ENCODE measurements at places on chromosomes 3 and 15. TPM values are rescaled to one million over a fixed set of nuclear protein-coding genes. Genes with fewer than 3 reads are reported as not detected.
A peak's percentile ranks its signal among the peaks of the same experiment; 100 is the strongest.

GRCh38 chr15:72774696-72775383 is 8.7 kb downstream of the ADPGK start:
- DNase-seq, result peak; percentile 54

- no peak for DNase-seq
These were observed 76.0 kb downstream of the SUCLG2 start for GRCh38 chr3:67578416-67578815.

DNA sequence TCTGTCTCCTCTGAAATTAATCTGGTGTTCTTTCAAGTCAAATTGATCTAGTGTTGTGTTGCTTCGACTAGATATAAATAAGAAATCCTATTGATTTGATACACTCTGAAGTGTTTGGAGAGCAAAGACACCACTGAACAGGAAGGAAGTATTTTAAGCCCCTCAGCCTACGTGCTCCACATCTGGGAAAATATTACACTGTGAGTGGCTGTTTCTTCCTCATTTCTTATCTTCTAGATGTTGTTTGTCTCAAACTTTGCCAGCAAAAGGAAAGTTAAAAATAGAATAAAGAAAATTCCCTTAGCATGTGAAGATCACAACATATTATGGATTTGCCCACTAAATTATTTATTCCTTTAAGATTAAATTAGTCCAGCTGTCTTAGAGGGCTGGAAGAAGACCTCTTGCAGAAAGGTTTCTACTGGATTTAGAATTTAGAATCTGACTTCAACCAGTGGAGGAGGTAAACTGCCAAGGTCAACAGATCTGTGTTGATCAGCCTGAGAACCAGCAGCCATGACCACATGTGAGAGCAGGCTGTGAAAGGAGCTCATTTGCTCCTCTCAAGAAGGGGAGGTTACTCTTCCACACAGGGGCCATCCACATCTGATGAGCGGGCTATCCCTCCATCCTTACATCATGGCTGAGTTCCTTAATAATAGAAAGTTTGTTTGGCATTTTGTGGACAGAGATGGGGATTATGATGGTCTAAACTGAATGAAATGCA is 46.3 kb upstream of the ACKR4 start:
- DNase-seq, result no peak

- no peak for DNase-seq
These were observed 45.4 kb upstream of the SMAD3 start for GRCh38 chr15:67019884-67020520.

DNA sequence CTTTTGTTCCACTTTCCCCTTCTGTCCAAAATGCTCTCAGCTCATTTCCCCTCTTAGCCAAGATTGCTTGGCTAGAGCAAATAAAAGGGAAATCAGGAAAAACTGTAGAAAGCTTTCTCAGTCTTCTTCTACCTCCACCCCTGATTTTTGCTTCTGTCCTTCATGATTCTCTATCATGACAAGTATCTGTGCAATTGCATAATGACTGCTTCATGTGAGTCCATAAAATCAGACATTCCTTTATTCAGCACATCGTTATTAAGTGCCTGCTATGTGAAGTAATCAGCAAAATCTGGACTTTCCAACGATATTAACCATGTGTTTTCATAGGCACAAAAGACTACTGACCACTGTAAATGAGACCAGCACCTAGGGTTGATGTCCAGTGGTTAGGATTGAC is 321.5 kb upstream of the CBLB start:
- DNase-seq, result no peak

- DNase-seq, result no peak
These were observed 61.8 kb downstream of the FAIM start for GRCh38 chr3:138670407-138670806.

- DNase-seq, result no peak
These were observed 634.0 kb downstream of the OTOL1 start for GRCh38 chr3:162130582-162130981.

DNA sequence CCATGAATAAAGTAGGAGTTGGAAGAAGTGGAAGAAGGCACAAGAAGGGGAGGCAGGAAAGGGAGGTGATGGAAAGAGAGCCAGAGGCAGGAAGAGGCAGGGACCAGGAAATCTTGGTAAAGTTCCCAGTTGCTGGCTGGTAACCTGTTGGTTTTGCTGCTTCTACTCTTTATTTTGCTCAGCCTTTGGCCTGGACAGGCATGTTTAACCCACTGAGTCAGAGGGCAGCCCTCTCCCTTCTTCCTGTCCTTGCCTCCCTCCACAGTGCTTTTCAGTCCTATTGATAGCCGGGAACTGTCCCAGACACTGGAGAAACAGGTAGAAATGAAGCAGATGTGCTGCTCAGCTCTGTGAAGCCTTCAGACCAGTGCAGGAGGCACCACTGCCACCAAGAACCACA is 43.4 kb upstream of the APEH start:
- DNase-seq, result no peak

- DNase-seq, result no peak
These were observed 838.0 kb upstream of the NR2F2 start for GRCh38 chr15:95492388-95493070.

GRCh38 chr3:43032646-43033628 is 53.8 kb downstream of the GASK1A start:
- no peak for DNase-seq

DNA sequence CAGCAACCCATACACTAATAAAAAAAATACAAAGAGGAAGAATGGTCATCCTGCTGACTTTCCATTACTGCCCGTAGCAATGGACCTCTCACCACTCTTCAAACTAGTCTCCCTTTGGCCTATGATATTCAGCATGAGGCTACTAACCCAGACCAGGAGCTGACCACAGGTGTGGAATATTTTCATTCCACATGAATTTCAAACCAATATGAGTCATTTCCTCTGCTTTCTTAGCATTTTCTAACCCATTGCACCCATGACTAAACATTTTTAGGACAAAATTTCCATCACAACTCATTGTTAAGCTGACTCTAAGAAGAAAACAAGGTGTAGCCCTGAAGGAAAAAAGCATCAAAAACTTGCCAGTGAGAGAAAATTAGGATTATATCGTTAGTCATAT is 34.0 kb upstream of the ZPLD1 start:
- no peak for DNase-seq

- DNase-seq, result no peak
These were observed 58.4 kb upstream of the ATP2C1 start for GRCh38 chr3:130835483-130835882.

DNA sequence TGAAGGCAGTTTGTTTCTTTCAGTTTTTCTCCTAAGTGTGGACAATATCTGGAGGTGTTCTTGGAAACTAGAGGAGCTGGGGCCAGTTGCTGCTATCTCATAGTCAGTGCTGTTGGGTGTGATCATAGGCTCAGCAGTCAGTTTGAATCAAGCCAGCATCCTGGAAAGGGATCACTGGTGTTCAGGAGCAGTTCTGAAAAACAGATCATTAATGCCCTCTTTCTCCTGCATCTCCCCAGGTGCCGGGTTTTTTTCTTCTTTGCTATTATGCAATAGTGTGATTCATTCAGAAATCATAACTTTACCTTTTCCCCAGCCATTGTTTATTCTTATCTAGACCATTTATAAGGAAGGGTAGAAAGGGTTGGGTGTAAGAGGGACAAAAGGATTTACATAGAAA is 24.0 kb downstream of the LNP1 start:
- DNase-seq, result no peak

DNA sequence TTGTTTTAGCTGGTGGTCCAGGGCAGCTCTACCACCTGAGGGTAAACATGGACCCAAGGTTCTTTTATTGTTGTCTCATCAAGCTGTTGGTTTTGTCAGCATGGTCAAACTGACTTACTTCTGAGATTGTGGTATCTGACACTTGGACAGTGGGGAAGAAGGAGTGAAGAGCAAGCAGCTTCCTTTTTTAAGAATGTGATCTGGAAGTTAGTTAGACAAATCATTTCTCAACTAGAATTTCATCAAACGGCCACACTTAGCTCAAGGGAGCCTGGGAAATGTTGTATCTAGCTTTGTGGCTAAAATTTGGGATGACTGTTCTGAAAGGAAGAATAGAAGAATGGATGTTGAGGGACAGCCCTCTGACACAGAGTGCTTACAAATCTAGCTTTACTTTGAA is 215.2 kb downstream of the ZNF621 start:
- DNase-seq, result no peak

DNA sequence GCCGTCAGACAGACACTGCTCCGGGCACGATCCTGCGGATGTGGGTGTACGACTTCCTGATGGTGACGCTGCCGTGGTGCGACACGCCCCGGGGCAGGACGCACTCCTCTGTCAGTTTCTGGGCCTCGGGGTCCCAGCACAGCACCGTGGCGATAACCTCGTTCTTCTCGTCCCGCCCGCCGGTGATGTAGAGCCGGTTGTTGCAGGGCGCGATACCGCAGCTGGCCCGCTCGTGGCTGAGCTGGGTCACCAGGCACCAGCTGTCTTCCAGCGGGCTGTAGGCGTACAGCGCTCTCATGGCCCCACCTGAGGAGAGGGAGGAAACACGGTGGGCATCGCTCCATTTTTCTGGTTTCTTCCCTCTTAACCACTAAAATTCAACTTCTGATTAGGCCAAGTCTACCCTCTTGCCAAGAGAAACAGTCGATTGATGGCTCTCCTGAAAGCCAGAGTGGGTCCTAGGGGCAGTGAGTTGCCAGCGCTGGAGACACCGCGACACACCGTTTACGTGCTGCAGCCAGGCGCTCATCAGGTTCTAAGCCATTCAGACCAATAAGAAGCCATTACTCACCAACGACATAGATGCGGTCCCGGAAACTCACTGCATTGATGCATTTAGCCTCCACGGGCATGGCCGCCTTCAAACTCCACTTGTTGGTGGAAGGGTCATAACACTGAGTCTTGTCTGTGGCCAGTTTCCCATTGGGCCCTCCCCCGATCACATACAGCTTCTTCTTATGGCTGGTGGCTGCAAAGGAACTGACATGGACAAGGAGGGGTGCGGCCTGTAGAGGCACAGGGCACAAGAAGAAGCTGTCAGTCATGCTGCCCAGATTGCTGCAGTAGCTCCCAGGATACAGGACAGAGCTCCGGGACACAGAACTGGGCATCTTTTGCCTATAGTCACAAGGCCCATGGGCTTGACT is 63.3 kb downstream of the KLHL6 start:
- DNase-seq, result no peak

GRCh38 chr3:58191361-58191991 is 19.3 kb downstream of the DNASE1L3 start:
- no peak for DNase-seq

GRCh38 chr3:12321015-12321414 is 32.1 kb downstream of the PPARG start:
- DNase-seq, result no peak

- no peak for DNase-seq
These were observed 197.9 kb downstream of the RYR3 start for GRCh38 chr15:33508703-33509102.

GRCh38 chr15:90571063-90571541 is 41.4 kb downstream of the CRTC3 start:
- peak; percentile 68 for DNase-seq

DNA sequence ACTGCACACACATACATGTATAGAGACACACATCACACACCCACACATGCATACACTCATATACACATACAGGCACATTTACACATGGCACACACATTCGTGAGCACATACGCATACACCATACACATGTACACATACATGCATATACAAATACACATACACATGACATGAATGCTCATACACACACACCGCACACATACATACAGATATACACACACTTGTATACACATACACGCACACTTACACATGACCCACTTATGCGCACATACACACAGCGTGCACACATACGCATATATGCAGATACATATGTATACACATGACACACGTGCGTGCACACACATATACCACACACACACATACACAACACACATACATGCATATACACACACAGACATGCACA is 162.7 kb downstream of the LRRK1 start:
- no peak for DNase-seq

DNA sequence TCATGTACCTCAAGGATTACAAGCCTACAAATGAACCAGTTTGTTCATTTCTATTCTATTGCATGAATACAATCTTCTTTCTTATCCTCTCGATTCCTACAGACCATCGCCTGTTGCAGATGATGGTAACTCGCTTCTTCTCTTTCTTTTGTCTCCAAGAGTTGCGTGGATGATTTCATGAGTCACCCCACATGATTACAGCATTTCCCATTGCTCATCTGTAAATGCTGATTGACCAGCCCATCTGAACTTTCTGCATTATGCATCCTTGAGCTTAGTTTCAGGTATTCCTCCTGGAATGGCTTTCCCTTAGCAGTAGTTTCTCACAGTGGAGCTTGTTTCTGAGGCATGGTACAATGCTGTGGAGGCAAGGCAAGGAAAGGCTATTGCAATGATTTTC is 109.6 kb upstream of the TOPAZ1 start:
- no peak for DNase-seq

DNA sequence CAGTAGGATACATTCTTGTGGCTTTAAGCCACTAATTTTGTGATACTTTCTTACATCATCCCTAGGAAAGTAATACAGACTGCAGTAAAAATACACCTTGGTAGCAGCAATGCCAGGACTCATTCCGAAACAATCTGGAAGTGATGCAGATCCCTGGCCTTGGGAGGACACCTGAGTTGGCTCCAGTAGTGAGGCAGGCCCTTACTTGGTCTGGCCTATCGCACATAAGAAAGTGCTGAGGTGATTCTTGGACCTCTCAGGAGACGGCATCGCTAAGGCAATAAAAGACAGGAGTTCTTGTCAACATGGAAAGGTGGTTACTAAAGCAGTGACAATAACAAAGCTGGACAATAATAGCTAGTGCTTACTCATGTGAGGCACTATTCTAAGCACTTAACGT is 126.5 kb downstream of the SUCNR1 start:
- DNase-seq, result no peak

DNA sequence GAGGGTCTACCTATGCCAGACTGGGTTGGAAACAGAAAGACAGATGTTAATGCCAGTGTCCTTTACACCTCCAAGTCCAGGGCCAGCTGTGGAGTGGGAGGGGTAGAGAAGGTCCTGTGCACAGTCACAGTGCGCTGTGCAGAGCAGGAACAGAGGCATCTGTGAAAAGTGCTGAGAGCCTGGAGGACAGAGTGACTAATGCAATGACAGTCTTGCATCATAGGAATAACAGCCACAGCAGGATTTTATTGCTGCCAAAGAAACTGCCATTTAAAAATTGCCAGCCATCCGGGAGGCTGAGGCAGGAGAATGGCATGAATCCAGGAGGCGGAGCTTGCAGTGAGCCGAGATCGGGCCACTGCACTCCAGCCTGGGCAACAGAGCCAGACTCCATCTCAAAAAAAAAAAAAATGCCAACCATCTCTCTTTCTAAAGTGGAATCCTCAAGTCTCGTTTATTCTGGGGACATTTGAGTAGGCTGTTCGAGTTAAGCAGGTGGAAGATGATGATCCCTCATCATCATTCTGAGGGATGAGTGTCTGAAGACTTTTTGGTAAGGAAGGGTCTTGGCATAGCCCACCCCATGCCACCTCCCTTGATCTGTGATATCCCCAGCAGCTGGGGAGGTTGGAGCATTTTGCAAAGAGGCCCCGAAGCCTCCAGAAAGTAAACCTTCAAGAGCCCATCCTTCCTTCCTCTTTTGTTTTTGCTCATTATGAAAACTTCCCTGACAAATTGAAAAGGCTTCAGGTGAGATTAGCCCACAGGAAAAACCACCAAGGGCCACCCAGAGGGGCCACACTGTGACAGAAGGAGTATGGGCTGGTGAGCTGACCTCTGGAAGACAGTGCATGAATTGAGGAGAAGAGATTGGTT is 7.7 kb downstream of the CCR2 start:
- no peak for DNase-seq

MUSTN1 gene
- total RNA-seq, result 5.1 TPM

CCDC54 gene
- not detected for total RNA-seq

TLE3 gene
- 278 TPM for total RNA-seq

ALDH1A2 gene
- not detected for total RNA-seq

RHCG gene
- total RNA-seq, result not detected

PLCL2 gene
- total RNA-seq, result 57.1 TPM

ARRDC4 gene
- total RNA-seq, result 1.1 TPM

PAQR5 gene
- not detected for total RNA-seq

GOLGA8O gene
- 1.2 TPM for total RNA-seq

LEKR1 gene
- total RNA-seq, result 4.6 TPM
